ENCODE measurements at places on chromosomes 13 and 19. TPM values are rescaled to one million over a fixed set of nuclear protein-coding genes. Genes with fewer than 3 reads are reported as not detected.

Gene FLT3LG
- 3.5 TPM for total RNA-seq

Gene ACER1
- total RNA-seq: not detected

Gene CTXN1
- 7.4 TPM for total RNA-seq

Gene IGFL2
- total RNA-seq: 0.13 TPM

Gene LGALS7B
- total RNA-seq: not detected

Gene DPF1
- 1.0 TPM for total RNA-seq

Gene CD177
- total RNA-seq: not detected

Gene SLC17A7
- total RNA-seq: 0.17 TPM

Gene PRKCG
- not detected for total RNA-seq

Gene PRODH2
- total RNA-seq: not detected

Gene RGS9BP
- total RNA-seq: 0.56 TPM

Gene PEAK3
- not detected for total RNA-seq

Measured in smooth muscle cell of the pulmonary artery (primary cell).